ENCODE measurements at places on chromosomes 13 and 19.
A peak's percentile ranks its signal among the peaks of the same experiment; 100 is the strongest.

GRCh38 chr19:48169578-48169938 is 586 bp downstream of the LIG1 start:
- H3K27ac ChIP-seq = peak overlapping the region; percentile 84
- H3K4me1 ChIP-seq = peaks cover 24% of the 10 kb centered on the region
- H3K36me3 ChIP-seq = peaks cover 23% of the 10 kb centered on the region
- H3K27me3 ChIP-seq = no peaks in the 10 kb centered on the region

DNA sequence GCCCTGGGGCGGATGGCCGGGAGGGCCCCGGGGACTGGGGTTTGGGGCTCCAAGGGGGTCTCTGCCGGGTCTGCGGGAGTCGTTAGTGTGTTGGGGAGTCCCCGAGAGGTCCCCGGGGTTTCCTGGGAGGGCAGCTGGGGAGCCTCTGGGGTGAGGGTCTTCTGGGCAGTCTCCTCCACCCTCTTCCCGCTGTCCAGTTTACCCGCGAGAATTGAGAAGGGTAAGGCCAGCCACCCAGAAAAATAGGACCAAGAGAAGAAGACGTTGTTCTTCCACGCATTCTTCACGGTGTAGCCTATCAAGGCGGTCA is 1.0 kb upstream of the ETFB start:
- no peak for DNase-seq
- H3K4me3 ChIP-seq = peak overlapping the region; percentile 97
- H3K4me1 ChIP-seq = peaks cover 79% of the 10 kb centered on the region
- peaks cover 51% of the 10 kb centered on the region for H3K36me3 ChIP-seq

GRCh38 chr19:36527341-36527740 is 730 bp downstream of the ZNF260 start:
- peaks cover 22% of the 10 kb centered on the region for H3K36me3 ChIP-seq
- H3K4me1 ChIP-seq = peaks cover 26% of the 10 kb centered on the region
- no peaks in the 10 kb centered on the region for H3K27me3 ChIP-seq

DNA sequence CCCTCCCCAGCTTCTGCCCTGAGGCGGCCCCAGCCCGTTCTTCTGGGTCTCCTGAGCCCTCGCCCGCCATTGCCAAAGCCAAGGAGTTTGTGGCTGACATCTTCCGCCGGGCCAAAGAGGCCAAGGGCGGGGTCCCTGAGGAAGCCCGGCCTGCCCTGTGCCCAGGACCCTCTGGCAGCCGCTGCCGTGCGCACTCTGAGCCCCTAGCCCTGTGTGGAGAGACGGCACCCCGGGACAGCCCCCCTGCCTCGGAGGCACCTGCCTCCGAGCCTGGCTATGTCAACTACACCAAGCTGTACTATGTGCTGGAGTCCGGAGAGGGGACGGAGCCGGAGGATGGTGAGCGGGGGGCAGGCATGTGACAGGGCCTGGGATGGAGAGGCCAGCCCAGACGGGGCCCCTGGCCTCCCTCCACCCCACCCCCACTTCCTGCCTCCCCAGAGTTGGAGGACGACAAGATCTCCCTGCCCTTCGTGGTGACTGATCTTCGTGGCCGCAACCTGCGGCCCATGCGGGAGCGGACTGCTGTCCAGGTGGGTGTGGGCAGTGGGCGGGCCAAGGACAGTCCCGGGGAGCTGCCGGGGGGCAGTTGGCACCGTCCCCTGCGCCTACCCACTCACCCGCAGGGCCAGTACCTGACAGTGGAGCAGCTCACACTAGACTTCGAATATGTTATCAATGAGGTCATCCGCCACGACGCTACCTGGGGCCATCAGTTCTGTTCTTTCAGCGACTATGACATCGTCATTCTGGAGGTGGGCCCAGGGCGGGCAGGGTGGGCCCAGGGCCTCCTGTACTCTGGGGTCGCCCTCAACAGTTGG is 7.0 kb downstream of the DCAF15 start:
- no peaks in the 10 kb centered on the region for H3K4me1 ChIP-seq
- no peaks in the 10 kb centered on the region for H3K27me3 ChIP-seq
- no peak overlapping the region for H3K4me3 ChIP-seq
- H3K36me3 ChIP-seq = peaks cover 49% of the 10 kb centered on the region
- DNase-seq = no peak
- peak overlapping the region; percentile 53 for H3K27ac ChIP-seq

DNA sequence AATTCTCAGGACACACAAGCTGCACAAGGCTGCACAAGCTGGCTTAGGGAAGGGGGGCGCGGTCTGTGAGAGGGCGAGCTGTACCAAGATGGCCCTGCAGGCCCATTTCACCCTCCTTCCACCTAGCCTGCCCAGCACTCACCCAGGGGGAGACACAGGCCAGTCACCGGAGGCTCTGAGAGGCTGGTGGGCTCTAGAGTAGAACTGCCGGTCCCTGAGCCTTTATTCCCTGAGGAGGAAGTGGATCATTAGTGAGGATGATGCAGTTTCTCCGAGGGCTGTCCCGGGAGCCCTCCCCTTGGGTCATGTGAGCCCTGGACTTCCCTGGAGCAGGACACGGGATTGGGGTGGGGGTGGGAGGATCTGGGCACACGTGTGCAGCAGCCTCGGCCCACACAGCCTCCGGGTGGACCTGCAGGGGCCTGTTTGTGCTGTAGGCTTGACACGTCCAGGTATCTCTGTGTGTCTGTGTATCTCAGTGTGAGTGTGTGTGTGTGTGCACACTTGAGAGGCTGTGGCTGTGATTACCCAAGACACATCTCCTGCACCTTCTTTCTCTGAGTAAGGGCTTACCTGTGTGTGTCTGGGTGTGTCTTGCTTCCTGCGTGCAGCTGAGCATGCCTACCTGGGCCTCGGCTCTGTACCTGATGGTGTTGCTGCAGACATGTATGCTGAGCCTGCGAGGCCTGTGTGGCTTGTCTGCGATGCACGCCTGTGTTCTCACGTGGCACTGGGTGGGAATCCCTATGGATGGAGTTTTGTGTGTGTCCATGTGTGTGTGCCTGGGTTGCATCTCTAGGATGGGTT is at the start of gene ACP5:
Gene ACP5, minus strand, starts transcription at position 195 of the 807 bp plus-strand sequence. CDS start 328 bp downstream, outside the sequence.
- H3K27me3 ChIP-seq = no peaks in the 10 kb centered on the region
- H3K27ac ChIP-seq = peak within 1 kb of the TSS; percentile 60
- H3K4me3 ChIP-seq = peak within 1 kb of the TSS; percentile 66
- peaks cover 5% of the 10 kb centered on the region for H3K4me1 ChIP-seq
- DNase-seq = no peak
- peaks cover 14% of the 10 kb centered on the region for H3K36me3 ChIP-seq

DNA sequence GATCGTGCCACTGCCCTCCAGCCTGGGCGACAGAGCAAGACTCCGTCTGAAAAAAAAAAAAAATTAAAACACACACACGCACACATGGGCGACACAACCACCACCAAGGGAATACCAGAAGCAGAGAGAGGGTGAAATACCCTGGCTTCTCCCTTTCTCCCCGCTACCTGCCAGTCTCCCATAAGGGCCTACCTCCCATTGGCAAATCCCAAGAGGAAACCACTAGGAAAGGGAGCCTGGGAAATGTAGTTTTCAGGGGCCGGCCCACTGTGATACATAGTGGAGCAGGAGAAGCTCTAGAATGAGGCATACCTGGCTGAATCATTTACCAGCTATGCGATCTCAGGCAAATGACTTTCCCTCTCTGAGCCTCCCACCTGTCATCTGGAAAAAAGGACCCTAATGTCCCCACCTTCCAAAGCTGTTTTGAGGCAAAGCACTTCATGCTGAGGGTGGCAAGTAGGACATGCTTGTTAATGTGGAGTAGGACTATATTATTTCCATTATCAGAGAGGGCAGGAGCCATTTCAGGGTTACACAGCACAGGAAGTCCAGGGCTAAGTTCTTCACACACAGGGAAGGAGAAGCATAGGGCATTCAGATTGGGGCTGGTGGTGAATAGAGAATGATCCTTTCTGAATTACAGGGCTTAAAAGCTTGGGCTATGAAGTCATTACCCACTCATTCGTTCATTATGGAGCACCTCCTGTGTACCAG is 14.3 kb upstream of the HNRNPUL1 start:
- no peak overlapping the region for H3K27ac ChIP-seq
- no peaks in the 10 kb centered on the region for H3K4me1 ChIP-seq
- H3K27me3 ChIP-seq = peaks cover 28% of the 10 kb centered on the region
- no peak overlapping the region for H3K4me3 ChIP-seq

DNA sequence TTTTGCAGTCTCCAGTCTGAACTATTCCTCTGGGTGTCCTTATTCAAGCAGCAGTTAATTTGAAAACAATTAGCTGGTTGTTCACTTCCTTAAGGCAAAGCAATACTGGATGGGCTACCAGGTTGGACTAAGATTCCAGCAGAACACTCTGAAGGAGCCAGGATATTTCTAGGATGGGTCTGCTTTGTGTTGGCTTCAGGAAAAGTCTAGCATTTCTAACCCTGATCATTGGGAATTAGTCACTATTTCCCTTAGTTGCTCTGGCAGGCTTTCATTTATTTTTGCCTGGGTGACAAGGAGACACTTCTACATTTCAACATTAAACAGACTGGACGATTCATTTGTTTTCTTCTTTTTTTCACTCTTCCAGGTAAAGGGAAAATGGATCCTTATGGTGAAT is 228.4 kb downstream of the ENOX1 start:
- no peaks in the 10 kb centered on the region for H3K4me1 ChIP-seq
- DNase-seq = no peak
- H3K4me3 ChIP-seq = no peak overlapping the region
- H3K27ac ChIP-seq = no peak overlapping the region
- H3K27me3 ChIP-seq = peaks cover 4% of the 10 kb centered on the region

DNA sequence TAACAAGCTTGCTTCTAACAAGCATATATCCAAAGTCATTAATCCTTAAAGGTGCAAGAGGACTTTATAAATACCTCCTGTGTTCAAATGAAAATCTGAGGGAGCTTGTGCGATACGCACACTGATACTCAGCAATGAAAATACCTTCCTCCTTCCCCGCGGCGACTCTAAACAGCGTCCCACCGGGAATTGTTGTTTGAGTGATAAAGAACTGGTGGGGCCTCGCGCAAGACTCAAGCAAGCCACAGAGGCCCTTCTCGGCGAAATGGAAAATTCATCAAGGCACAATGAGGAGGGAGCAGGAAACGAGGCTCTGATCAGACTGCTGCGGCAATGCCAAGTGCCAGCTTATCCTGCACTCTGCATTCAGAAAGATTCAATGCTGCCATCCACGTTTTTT is 126.7 kb downstream of the ABCC4 start:
- no peaks in the 10 kb centered on the region for H3K4me1 ChIP-seq
- no peak overlapping the region for H3K27ac ChIP-seq
- no peaks in the 10 kb centered on the region for H3K27me3 ChIP-seq
- H3K4me3 ChIP-seq = no peak overlapping the region

Data from effector memory CD8-positive, alpha-beta T cell (primary cell).